ENCODE measurements at places on chromosomes 12 and 14.

- no peak for DNase-seq
These were observed 118.2 kb downstream of the GPR135 start for GRCh38 chr14:59346796-59347510.

- DNase-seq: no peak
These were observed 136.6 kb upstream of the NEDD1 start for GRCh38 chr12:96770219-96771102.

GRCh38 chr14:61466249-61466904 is 145.0 kb downstream of the PRKCH start:
- DNase-seq: no peak

DNA sequence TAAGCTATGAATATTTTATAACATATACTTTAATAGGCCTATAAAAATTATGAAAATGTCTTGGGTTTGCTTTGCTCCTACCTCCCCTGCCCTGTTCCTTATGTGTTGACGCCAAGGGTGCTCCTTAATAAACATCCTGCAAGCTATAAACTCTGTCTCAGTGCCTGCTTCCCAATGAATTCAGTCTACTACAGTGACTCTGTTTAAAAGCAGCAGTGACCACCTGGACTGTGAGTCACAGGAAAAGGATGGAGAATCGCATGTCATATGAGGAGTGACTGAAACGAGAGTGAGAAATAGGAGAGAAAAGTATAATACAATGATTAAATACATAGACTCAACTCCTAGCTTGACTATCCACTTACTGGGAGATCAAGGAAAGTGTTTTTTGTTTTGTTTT is 41.1 kb upstream of the CFAP54 start:
- DNase-seq: no peak

GRCh38 chr12:120067901-120068300 is 48.7 kb downstream of the RAB35 start:
- DNase-seq: no peak

- DNase-seq: no peak
These were observed 813.1 kb upstream of the NOVA1 start for GRCh38 chr14:27410981-27411380.

DNA sequence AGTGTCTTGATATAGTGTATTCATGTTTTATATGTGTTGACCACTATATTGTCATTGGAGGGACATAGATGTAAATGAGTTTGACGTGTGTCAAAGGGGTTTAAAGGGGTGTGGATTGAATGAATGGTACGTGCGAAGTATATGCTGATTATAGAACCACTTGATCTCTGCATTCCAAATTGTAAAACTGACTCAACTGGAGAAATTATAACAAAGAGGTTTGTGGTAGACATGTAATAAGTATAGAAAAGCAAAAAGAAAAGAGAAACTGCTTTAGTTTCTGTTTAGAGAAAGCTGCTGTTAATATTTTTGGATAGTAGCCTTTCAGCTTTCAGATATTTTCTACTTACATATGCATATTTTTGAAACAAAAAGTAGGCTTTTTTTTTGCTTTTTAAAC is 8.9 kb upstream of the MYRFL start:
- DNase-seq: no peak

All from kidney (tissue), 22 donors.